ENCODE measurements at places on chromosomes 16 and 17.

GRCh38 chr17:55037828-55038227 lies 69.3 kb downstream of the STXBP4 start:
- ATAC-seq: no peak

GRCh38 chr16:9135797-9136196 lies 44.4 kb downstream of the HAPSTR1 start:
- ATAC-seq: peak; percentile 47

DNA sequence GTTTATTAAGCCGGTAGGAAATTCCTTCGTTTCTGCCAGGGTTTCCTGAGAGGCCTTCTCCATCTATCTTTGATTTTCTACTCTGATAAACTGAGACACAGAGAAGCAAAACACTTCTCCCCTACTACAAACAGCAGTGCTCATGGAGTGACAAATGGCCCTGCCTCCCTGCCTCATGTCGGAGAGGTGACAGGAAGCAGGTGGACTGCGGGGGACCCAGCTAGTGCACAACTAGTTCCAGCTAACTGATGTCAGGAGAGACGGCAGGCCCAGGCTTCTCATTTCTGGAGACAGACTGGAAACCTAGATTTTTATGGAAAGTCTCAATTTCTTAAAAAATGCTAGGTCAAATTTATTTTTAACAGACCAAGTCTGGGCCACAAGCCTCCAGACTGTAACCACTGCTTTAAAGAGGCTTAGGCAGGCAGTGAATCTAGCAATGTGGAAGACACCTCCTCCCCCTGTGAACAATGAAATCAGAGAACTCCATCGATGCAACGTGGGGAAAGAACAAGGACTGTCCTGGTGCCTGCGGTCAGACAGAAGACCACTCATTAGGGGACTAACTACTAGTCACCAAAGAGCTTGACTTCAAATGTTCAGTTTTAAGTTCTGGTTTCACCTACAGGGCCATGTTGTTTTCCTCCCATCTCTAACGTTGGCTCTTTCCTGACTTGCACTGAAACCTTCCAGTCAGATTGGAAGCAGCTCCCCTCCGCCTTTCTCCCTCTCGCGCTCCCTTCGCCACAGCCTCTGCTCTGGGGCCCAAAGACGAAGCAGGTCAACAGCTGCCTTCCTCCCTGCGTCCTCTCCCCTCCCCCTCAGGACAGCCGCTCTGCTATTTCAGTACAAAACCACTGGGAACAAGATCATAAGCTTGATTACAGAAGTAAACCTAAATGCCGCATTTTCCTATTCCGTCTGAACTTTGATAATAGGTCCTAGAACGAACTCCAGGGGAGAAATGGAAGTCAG lies 17.6 kb downstream of the GTF3C1 start:
- no peak for ATAC-seq

DNA sequence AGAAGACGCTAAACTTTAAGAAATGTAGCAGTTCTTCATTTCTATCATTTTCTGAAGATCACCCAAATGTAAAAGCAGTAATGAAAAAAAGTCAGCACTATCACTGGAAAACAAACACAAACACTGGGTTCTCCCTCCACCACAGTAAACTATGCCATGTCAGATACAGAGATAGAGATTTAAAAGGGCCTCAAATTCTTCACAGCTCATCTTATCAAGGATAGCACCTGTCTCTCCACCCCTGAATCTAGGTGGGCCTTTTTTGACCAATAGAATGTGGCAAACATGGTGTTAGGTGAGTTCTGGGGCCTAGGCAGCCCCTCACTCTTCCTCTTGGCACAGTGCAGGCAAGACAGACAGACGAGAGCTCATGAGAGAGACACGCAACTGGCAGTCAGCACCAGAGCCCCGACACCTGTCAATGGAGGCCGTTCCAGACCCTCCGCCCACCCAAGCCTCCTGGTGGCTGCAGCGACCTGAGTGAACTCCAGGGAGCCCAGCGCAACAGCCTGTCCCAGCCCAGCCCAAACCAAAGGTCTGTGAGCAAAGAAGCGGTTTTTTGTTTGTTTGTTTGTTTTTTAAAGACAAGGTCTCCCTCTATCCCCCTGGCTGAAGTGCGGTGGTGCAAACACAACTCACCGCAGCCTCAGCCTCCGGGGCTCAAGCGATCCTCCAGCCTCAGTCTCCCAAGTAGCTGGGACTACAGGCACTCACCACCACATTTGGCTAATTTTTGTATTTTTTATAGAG lies 79.8 kb downstream of the TBC1D16 start:
- no peak for ATAC-seq

- no peak for ATAC-seq
Observed at GRCh38 chr16:73717266-73717974, 579.2 kb upstream of the PSMD7 start.
